ENCODE measurements at places on chromosomes 16 and 17. TPM values are rescaled to one million over a fixed set of nuclear protein-coding genes. Genes with fewer than 3 reads are reported as not detected.

Gene COL1A1
- 61.2 TPM for total RNA-seq

Gene PITPNM3
- 10.1 TPM for total RNA-seq

Gene FSCN2
- 4.0 TPM for total RNA-seq

Gene CLEC18B
- 12.2 TPM for total RNA-seq
